Cardiac muscle cell (in vitro differentiated cells and primary cell): ENCODE measurements at places on chromosomes 13 and 19. TPM values are rescaled to one million over a fixed set of nuclear protein-coding genes. Genes with fewer than 3 reads are reported as not detected.

DNA sequence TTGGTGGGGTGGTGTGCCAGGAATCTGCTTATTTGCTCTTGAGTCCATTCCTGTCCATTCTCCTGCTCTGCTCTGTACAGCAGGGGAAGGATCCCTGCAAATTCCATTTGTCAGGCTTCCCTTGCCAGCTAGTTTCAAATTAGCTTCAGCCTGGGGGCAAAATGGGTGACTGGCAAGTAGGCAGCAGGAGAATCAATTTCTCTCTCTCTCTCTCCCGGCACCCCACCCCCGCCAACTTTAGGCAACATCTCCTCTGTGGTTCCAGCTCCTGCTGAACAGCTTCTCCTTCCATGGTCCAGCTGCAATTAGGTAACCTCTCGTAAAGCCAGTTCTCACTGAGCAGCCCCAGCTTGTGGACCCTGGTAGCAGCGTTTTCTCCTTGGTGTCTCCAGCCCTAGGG, 6.7 kb upstream of the MYCBP2 start:
- H3K4me3 ChIP-seq: no peak overlapping the region
- DNase-seq: no peak
- no peak overlapping the region for H3K27ac ChIP-seq
- H3K4me1 ChIP-seq: peaks cover 5% of the 10 kb centered on the region

Gene NLRP11
- polyA plus RNA-seq: not detected in 2 replicates

DNA sequence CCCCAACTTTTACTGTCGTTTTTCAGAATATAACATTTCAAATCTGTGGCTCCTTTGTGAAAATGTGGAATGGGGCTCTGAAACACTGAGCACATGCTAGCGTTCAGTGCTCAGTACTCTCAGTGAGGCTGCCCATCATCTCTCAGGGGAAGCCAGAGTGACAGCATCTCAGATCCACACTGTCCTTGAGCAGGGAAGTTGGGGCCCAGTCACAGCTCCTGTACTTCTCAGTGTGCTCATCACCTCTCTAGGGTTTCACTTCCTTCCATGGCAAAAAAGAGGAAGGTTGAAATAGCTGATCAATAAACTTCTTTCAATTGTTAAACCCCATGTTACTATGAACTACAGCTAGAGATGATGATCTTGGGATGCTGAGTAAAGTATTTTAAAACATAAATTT, 565.9 kb upstream of the SPRY2 start:
- no peak overlapping the region for H3K27ac ChIP-seq
- DNase-seq: no peak
- no peaks in the 10 kb centered on the region for H3K4me1 ChIP-seq
- no peak overlapping the region for H3K4me3 ChIP-seq

- H3K4me1 ChIP-seq: no peaks in the 10 kb centered on the region
- no peaks in the 10 kb centered on the region for H3K27me3 ChIP-seq
- DNase-seq: no peak
- H3K36me3 ChIP-seq: no peaks in the 10 kb centered on the region
Measured at GRCh38 chr19:29940971-29941585, 961 bp upstream of the URI1 start.

Gene HSPB6
- polyA plus RNA-seq: 0.76 and 2.6 TPM in 2 replicates

Gene ZNF90
- 7.6 and 8.1 TPM in 2 replicates for polyA plus RNA-seq

DNA sequence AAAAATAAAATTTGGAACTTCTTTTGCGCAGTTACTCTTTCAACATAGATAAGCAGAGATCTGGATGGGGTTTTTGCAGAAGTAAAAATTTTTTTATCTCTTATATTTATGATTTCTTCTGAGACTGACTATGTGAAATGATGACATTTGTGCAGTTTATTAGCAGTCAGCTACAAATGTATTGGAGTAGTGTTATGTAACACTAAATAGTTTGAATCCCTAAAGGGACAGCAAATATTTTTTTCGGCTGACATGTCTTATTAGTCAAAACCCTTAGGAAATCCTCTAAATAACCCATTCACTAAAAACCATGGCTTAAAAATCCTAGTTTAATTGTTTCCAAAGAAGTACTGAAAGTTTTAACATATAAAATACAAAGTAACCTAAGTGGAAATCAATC, 48.0 kb upstream of the EDNRB start:
- H3K27ac ChIP-seq: no peak overlapping the region
- H3K27me3 ChIP-seq: no peaks in the 10 kb centered on the region
- H3K4me3 ChIP-seq: no peak overlapping the region
- no peak for DNase-seq

- no peak overlapping the region for H3K27ac ChIP-seq
- no peak overlapping the region for H3K4me3 ChIP-seq
- peaks cover 8% of the 10 kb centered on the region for H3K4me1 ChIP-seq
- H3K36me3 ChIP-seq: no peaks in the 10 kb centered on the region
- H3K27me3 ChIP-seq: no peaks in the 10 kb centered on the region
Measured at GRCh38 chr13:32150794-32151193, 119.2 kb downstream of the FRY start.

DNA sequence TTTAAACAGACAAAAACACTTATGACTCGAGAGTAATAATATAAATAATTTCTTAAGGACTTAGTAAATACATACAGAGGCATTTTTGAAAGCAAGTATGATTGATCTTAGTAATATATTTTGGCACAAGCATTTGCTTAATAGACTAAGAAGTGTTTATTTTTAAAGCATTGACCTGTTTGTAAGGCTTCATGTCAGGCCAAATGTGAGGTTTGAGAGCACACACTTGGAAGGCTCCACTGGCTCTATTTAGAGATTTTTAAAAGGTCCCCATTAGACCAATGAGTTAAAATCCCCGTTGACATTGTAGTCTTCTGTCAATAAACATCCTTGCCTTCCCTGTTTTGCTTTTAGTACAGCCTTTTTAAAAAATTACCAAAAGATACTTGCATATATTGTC, 50.4 kb downstream of the ATP8A2 start:
- H3K27me3 ChIP-seq: peaks cover 9% of the 10 kb centered on the region
- H3K4me3 ChIP-seq: no peak overlapping the region
- DNase-seq: no peak
- no peaks in the 10 kb centered on the region for H3K4me1 ChIP-seq
- H3K27ac ChIP-seq: no peak overlapping the region
- no peaks in the 10 kb centered on the region for H3K36me3 ChIP-seq

DNA sequence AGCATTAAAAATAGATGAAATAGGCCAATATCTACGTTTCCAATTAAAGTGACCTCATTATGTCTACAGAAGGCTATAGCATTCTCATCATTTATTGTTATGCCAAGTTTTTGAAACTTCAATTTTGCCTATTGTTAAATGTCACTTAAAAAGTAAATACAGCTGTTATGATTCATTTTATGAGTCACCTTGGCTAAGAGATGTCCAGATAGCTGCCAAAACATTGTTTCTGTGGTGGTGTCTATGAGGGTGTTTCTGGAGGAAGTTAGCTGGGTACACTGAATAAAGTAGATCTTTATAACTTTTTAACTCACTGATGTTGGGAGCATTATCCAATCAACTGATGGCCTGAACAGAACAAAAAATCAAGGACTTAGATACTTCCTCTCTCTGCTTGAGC, 1209.7 kb upstream of the PCDH9 start:
- no peaks in the 10 kb centered on the region for H3K4me1 ChIP-seq
- H3K27me3 ChIP-seq: no peaks in the 10 kb centered on the region
- no peak overlapping the region for H3K4me3 ChIP-seq

DNA sequence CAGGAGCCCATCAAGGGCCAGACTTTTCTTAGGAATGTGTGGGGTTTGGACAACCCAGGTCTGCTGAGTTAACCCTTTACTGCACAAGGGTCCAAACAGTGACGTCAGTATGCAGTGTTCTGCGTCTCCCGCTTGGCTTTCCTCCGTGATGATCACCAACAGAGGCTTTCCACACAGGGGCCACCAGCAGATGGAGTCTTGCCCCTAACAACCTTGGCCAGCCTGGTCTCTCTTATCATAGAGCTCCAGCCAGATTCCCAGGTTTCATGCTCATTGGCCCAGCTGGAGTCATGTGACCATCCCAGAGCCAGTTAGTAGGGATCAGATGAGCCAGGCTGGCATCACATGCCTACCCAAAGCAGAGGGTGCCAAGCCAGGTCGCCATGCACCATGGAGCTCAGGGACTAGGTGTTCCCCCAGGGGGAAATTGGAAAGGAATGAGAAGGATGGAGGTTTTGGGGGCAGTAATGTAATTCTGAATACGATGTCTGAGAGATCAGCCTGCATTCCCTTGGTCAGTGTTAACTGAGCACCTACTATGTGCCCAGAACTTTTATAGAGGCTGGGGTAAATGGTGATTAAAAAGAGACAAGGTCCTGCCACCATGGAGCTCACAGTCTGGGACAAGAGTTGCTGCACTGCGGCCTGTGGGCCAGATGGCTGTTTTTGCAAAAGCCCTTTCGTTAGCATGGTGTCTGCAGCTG, 61.2 kb downstream of the MYH14 start:
- no peak overlapping the region for H3K27ac ChIP-seq
- H3K4me3 ChIP-seq: no peak overlapping the region
- no peak for DNase-seq
- H3K27me3 ChIP-seq: no peaks in the 10 kb centered on the region

Gene ATP12A
- polyA plus RNA-seq: not detected in 2 replicates

Gene ZNF575
- 0.72 and 3.3 TPM in 2 replicates for polyA plus RNA-seq

DNA sequence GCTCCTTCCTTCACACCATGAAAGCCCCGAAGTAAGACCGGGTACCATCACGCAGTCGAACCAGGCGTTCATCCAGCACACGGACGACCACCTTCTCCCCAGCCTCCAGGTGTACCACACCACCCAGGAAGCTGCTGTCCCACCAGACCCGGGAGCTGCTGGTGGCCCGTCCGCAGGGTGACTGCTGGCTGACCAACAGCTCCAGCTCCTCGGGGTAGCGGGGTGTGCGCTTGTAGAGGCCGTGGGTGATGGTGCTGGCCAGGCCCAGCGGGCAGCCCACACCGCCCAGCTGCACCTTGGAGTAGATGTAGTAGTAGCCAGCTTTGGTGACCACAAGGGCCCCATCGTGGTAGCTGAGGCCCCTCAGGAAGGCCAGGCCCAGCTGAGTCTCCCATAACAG, 5.0 kb downstream of the TNFSF14 start:
- no peaks in the 10 kb centered on the region for H3K36me3 ChIP-seq
- no peaks in the 10 kb centered on the region for H3K27me3 ChIP-seq
- H3K4me3 ChIP-seq: no peak overlapping the region
- no peak overlapping the region for H3K27ac ChIP-seq
- H3K4me1 ChIP-seq: no peaks in the 10 kb centered on the region

Gene CCNA1
- 0.26 and 0.96 TPM in 2 replicates for polyA plus RNA-seq

DNA sequence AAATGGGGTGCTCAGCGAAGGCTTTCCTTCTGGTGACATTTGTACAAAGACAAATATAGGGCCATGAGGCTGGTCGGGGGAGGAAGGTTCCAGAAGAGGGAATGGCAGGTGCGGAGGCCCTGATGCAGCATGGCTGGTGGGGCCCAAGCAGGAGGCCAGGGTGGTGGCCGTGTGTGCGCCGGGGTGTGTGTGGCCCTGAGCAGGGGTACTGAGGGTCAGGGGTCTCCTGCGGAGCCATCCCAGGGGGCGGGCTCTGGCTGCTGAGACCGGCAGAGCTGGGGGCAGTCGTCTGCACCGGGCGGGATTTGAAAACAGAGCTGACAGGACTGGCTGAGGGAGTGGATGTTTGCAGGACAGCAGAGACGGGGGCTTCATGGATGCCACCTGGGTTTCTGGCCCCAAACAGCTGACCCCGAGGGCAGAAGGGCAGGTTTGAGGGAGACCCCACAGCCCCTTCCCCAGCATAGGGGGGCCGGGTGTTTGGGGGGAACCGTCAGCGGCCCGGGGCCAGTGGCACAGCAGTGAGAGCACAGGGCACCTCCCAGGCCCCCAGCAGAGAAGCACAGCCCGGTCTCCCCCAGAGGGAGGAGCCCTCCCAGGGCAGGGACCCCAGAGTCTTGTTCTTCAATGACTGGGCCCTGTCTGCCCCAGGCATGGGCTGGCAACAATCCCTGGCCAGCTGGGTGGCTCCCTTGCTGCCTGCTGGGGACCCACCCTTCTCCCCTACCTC, 11.4 kb downstream of the PIAS4 start:
- H3K4me1 ChIP-seq: no peaks in the 10 kb centered on the region
- H3K36me3 ChIP-seq: peaks cover 7% of the 10 kb centered on the region
- H3K4me3 ChIP-seq: no peak overlapping the region
- no peak overlapping the region for H3K27ac ChIP-seq

- no peaks in the 10 kb centered on the region for H3K36me3 ChIP-seq
- H3K27me3 ChIP-seq: no peaks in the 10 kb centered on the region
- peak; percentile 83 for DNase-seq
- peak overlapping the region; percentile 14 for H3K4me3 ChIP-seq
Measured at GRCh38 chr13:75219479-75220237, 262.3 kb downstream of the TBC1D4 start.

GRCh38 chr19:28706693-28707092, 506.3 kb downstream of the UQCRFS1 start:
- no peaks in the 10 kb centered on the region for H3K27me3 ChIP-seq
- no peaks in the 10 kb centered on the region for H3K4me1 ChIP-seq
- no peaks in the 10 kb centered on the region for H3K36me3 ChIP-seq
- H3K27ac ChIP-seq: no peak overlapping the region

GRCh38 chr19:40055832-40056504, at the start of gene ZNF780B:
Gene ZNF780B (minus strand): TSS chr19:40056231. CDS start chr19:40050332, 5,899 bp downstream.
- peak within 1 kb of the TSS; percentile 50 for H3K4me3 ChIP-seq
- H3K27ac ChIP-seq: peak within 1 kb of the TSS; percentile 35
- no peaks in the 10 kb centered on the region for H3K27me3 ChIP-seq
- peaks cover 8% of the 10 kb centered on the region for H3K4me1 ChIP-seq
- peak; percentile 75 for DNase-seq

DNA sequence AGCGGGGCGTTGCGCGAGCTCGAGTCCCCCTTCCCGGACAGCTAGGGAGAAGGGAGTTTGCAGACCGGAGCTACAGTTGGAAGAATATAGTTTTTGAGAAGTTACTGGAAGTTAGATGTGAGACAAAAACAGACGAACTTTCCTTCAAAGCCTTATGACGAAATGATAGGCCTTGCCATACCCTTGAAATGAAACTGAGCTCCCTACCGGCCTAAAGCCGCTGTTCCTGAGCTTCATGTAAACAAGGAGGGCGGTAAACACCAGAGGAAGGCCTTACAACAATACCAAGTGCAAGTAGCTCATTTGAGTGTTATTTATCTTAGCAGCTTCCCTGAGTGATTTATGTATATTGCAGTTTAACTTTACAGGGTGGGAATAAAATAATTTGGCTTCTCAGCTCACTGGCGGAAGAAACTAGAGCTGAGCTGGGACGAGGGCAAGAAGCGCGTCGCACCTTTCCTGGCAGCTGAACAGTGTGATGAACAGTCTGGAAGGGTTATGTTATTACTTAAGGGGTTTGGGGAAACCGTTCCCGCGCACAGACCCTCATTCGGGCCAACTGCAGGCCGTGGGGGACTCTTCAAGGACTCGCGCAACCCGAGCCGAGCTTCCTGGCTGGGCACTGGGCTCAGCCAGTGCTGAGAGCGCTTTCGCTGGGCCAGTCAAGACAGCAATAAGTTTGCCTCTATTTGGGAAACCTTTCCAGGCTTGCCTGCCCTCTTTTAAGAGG, 111.2 kb downstream of the KCNRG start:
- H3K27ac ChIP-seq: no peak overlapping the region
- H3K27me3 ChIP-seq: peaks cover 76% of the 10 kb centered on the region
- DNase-seq: peak; percentile 36
- H3K36me3 ChIP-seq: no peaks in the 10 kb centered on the region
- H3K4me3 ChIP-seq: peak overlapping the region; percentile 68
- peaks cover 10% of the 10 kb centered on the region for H3K4me1 ChIP-seq

- H3K36me3 ChIP-seq: no peaks in the 10 kb centered on the region
- peaks cover 13% of the 10 kb centered on the region for H3K27me3 ChIP-seq
- peak overlapping the region; percentile 68 for H3K4me3 ChIP-seq
Measured at GRCh38 chr13:112969692-112970338, 801 bp downstream of the MCF2L start.
